Mesothelial cell of epicardium (in vitro differentiated cells): ENCODE measurements at places on chromosomes 2 and 18. TPM values are rescaled to one million over a fixed set of nuclear protein-coding genes. Genes with fewer than 3 reads are reported as not detected.

The PKDCC gene
- 112 to 131 TPM (median 123 TPM) in 3 replicates for total RNA-seq

GRCh38 chr2:115738111-115738510, 1295.7 kb downstream of the DPP10 start:
- H3K4me3 ChIP-seq: no peak overlapping the region
- H3K27me3 ChIP-seq: no peaks in the 10 kb centered on the region
- no peak overlapping the region for H3K27ac ChIP-seq
- H3K36me3 ChIP-seq: peaks cover 9% of the 10 kb centered on the region
- peaks cover 2% of the 10 kb centered on the region for H3K4me1 ChIP-seq
- no peak for DNase-seq

The POMC gene
- total RNA-seq: 0.29 TPM in 1 of 3 replicates, not detected in the others

DNA sequence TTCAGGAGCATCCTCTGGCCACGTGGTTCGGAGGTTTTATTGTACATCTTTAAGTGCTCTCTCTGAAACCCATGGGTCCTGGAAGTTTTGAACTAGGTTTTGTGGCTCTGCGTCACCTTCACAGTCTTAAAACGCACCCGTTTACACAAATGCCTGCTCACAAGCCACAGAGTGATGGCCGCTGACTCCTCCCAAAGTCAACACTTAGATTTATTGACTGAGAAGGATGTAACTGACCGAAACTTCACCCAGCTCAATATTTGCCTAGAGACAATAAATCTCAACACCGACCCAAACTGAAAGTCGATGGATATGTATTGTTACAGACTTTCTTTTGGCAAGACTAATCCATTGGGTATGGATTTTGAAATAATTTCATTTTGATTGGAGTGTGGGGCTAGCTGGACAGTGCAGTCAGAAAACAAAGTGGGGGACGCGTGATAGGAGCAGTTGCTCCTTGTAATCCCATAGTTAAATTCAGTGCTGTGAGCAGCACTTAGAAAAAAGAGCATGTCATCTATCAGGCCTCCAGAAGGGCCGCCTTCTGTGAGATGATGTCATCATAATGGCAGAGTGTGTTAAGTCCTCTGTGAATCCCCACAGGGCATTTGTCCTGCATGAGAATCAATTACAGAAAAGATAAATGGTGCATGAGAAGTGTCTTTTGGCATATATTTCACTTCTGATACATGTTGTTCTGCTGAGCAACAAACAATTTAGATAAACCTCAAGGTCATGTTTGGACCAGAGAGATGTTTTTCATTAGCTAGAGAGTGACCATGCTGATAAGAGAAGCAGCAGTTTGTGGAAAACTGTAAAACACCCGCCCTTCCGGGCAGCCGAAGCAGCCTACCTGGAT, 183.7 kb downstream of the INO80D start:
- H3K36me3 ChIP-seq: no peaks in the 10 kb centered on the region
- peak overlapping the region; percentile 72 for H3K27ac ChIP-seq
- H3K4me3 ChIP-seq: peak overlapping the region; percentile 19
- H3K4me1 ChIP-seq: peaks cover 17% of the 10 kb centered on the region
- no peak for DNase-seq

GRCh38 chr2:161112908-161113307, 47.3 kb upstream of the TANK start:
- no peak for DNase-seq
- H3K4me1 ChIP-seq: peaks cover 27% of the 10 kb centered on the region
- no peaks in the 10 kb centered on the region for H3K27me3 ChIP-seq
- no peak overlapping the region for H3K4me3 ChIP-seq
- H3K27ac ChIP-seq: no peak overlapping the region
